ENCODE measurements at places on chromosomes 6 and 20. TPM values are rescaled to one million over a fixed set of nuclear protein-coding genes. Genes with fewer than 3 reads are reported as not detected.

- no peak for DNase-seq
Measured at GRCh38 chr20:63653041-63653973, at the start of gene STMN3. Gene STMN3, minus strand, starts transcription at chr20:63653424. Its CDS starts 79 bp downstream, at chr20:63653345.

- no peak for DNase-seq
Measured at GRCh38 chr6:162177746-162178145, 549.8 kb downstream of the PRKN start.

GRCh38 chr20:11329271-11329670 is 588.4 kb upstream of the BTBD3 start:
- no peak for DNase-seq

The EFHC1 gene
- total RNA-seq: 33.7 TPM

The VGLL2 gene
- not detected for total RNA-seq
